ENCODE measurements at places on chromosomes 16 and 17.

DNA sequence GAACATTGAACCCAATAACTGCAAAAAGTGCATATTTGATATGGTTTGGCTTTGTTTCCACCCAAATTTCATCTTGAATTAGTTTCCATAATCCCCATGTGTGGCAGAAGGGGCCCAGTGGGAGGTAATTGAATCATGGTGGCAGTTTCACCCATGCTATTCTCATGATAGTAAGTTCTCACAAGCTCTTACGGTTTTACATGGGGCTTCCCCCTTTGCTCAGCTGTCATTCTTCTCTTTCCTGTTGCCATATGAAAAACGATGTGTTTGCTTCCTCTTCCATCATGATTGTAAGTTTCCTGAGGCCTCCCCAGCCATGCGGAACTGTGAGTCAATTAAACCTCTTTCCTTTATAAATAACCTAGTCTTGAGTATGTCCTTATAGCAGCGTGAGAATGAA, 127.6 kb downstream of the CHD9NB start:
- DNase-seq: no peak

DNA sequence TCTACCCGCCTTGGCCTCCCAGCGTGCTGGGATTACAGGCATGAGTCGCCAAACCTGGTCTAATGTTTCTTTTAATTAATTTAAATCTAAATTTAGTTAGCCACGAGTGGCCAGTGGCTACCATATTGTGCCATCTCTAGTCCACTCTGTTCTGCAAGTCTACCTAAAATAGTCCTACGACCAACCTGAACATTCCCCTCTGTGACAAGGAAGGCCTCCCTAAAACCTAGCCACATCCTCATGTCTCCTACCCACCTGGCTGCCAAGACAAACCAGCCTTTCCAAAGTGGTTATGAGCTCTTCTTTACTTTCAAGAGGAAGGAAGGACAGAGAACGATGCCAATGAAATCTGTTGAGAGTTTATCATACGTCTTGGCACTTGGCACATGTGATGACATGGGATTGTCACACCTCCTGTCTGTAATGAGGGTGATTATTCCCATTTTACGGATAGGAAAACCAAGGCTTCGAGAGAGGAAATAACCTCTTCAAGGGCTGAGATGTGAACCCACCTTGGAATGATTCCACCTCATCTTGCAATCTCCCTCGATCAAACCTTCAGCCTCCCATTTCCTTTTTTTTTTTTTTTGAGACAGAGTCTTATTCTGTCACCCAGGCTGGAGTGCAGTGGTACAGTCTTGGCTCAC, 19.7 kb downstream of the MYH11 start:
- DNase-seq: no peak

DNA sequence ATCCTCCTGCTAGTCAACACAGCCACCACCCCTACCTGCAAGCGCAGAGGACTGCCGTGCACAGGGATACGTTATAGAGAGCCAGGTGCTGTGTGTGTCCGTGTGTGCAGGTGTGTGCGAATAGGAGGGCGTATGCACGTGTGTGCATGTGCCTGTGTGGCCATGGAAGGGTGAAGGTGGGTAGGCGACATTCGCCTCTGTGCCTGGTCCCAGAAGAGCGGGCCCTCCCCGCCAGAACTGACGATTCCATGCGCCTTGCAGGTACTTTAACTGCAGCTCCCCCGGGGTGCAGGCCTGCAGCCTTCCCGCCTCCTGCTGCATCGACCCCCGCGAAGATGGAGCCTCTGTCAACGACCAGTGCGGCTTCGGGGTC, 8.7 kb downstream of the PDE6G start:
- no peak for DNase-seq

- DNase-seq: no peak
These were observed 721 bp upstream of the PCGF2 start for GRCh38 chr17:38748892-38749222.
